ENCODE measurements at places on chromosomes 4 and X.

GRCh38 chrX:22686138-22686541, 313.6 kb upstream of the DDX53 start:
- H3K4me3 ChIP-seq = no peak overlapping the region
- H3K27me3 ChIP-seq = no peaks in the 10 kb centered on the region
- no peaks in the 10 kb centered on the region for H3K36me3 ChIP-seq
- H3K27ac ChIP-seq = peak overlapping the region; percentile 43

- no peaks in the 10 kb centered on the region for H3K4me1 ChIP-seq
- H3K27me3 ChIP-seq = no peaks in the 10 kb centered on the region
- DNase-seq = no peak
- H3K4me3 ChIP-seq = no peak overlapping the region
- no peak overlapping the region for H3K27ac ChIP-seq
- H3K36me3 ChIP-seq = no peaks in the 10 kb centered on the region
These were observed 24.9 kb upstream of the GPC4 start for GRCh38 chrX:133440081-133440796.

DNA sequence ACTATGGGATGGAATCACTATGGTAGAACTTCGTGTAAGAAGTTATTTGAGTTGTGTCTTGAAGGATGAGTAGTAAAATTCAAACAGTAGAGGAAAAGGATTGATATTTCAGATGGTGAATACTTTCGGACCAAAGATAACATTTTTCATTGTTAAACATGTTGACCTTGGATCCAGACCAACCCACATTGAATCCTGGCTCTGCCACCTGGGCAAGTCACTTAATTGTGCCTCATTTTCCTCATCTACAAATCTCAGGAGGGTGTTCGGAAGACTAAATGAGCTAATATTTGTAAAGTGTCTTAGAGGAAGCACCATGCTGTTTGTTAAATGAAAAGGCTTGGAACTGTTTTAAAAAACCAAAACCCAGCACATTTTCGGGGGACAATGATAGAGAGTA, 1.4 kb upstream of the AIFM1 start:
- peak overlapping the region; percentile 86 for H3K27ac ChIP-seq
- no peaks in the 10 kb centered on the region for H3K27me3 ChIP-seq
- H3K4me3 ChIP-seq = no peak overlapping the region
- DNase-seq = no peak
- no peaks in the 10 kb centered on the region for H3K4me1 ChIP-seq

- no peaks in the 10 kb centered on the region for H3K27me3 ChIP-seq
- peak overlapping the region; percentile 22 for H3K4me3 ChIP-seq
- peak; percentile 51 for DNase-seq
- H3K27ac ChIP-seq = peak overlapping the region; percentile 80
These were observed 41.0 kb downstream of the FNIP2 start for GRCh38 chr4:158809611-158810486.

- H3K27ac ChIP-seq = no peak overlapping the region
- no peaks in the 10 kb centered on the region for H3K4me1 ChIP-seq
- H3K4me3 ChIP-seq = no peak overlapping the region
- H3K27me3 ChIP-seq = no peaks in the 10 kb centered on the region
These were observed 206.3 kb downstream of the ARHGAP24 start for GRCh38 chr4:85681221-85681657.

DNA sequence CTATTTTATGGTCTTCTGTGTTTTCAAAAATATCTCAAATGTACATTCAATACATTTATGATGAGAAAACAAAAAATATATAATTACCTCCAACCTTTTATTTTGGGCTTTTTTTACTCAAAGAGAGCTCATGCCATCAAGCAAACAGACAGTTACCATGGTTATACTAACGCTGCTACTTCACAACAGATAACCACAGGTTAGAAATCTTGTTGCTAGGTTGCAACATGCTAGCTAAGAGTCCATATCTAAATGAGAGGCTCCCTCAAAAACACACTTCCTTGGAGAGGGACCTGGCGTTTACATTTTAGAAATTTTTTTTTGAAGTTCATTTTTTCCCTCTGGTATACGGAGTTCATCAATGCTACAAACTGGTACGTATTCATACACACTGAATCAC, 44.3 kb downstream of the TBC1D9 start:
- H3K27me3 ChIP-seq = no peaks in the 10 kb centered on the region
- H3K4me1 ChIP-seq = no peaks in the 10 kb centered on the region
- H3K36me3 ChIP-seq = no peaks in the 10 kb centered on the region
- H3K27ac ChIP-seq = no peak overlapping the region
- no peak overlapping the region for H3K4me3 ChIP-seq

DNA sequence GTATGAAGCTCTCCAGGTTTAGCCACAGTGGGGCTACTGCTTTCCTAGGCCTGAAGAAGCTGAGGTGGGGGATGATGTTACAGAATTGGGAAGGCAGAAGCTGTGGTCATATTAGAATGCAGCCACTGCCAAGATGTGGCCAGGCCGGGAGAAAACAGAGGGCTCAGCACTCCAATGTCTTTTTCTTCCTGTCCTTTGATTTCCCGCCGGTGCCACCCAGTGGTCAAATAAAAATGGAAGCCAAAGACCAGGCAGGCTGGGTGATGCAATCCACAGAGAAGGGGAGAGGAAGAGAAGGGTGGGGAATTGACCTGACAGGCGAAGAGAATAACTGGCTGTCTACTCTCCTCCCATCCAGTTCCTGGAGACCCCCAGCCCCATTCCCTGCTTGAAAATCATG, 94.9 kb upstream of the SHISA3 start:
- no peaks in the 10 kb centered on the region for H3K27me3 ChIP-seq
- no peak for DNase-seq
- H3K27ac ChIP-seq = no peak overlapping the region
- no peaks in the 10 kb centered on the region for H3K36me3 ChIP-seq

GRCh38 chrX:133412665-133413064, 2.6 kb downstream of the GPC4 start:
- H3K4me1 ChIP-seq = no peaks in the 10 kb centered on the region
- H3K27me3 ChIP-seq = no peaks in the 10 kb centered on the region
- H3K4me3 ChIP-seq = peak overlapping the region; percentile 77
- H3K27ac ChIP-seq = no peak overlapping the region

DNA sequence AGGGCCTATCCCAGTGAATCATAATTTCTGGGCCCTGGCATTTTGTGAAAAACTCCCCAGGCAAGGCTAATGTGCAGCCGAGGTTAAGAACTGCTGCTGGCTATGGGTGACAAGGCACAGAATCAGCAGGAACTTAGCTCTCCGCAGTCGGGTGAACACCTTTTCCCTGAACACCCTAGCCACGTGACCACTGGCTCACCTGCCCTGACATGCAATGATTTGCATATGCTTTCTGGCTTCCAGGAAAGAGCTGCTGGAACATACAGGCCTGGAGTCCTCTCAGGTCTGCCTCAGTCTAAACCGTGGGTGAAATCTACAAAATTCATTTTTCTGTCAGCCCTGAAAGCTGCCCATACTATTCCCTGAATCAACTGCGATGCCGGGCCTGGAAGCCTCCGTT, 56.6 kb downstream of the ZNF827 start:
- no peaks in the 10 kb centered on the region for H3K27me3 ChIP-seq
- H3K36me3 ChIP-seq = no peaks in the 10 kb centered on the region
- H3K27ac ChIP-seq = peak overlapping the region; percentile 65
- DNase-seq = no peak

DNA sequence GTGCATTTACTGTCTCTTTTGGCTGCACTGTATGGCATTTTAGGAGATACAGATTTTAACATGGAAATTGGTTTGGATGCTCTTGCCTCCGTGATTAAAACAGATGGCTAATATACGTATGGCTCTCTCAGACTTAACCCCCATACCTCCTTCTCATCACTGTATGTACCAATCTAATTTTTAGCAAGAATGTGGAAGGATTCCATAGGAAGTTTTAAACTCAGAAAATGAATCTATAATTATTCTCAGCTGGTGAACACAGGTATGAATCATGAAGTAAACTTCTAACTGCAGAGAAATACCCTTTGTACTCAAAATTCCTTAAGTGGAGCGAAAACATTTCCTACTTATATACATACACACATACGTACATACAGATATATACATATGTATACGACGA, 210.5 kb upstream of the NEIL3 start:
- no peaks in the 10 kb centered on the region for H3K4me1 ChIP-seq
- no peaks in the 10 kb centered on the region for H3K36me3 ChIP-seq
- H3K27ac ChIP-seq = no peak overlapping the region
- no peak overlapping the region for H3K4me3 ChIP-seq
- DNase-seq = no peak

GRCh38 chr4:147913137-147913536, 181.2 kb downstream of the ARHGAP10 start:
- H3K4me3 ChIP-seq = no peak overlapping the region
- no peak for DNase-seq
- H3K27ac ChIP-seq = no peak overlapping the region
- H3K36me3 ChIP-seq = peaks cover 49% of the 10 kb centered on the region
